ENCODE measurements at places on chromosomes 3 and 15.
A peak's percentile ranks its signal among the peaks of the same experiment; 100 is the strongest.

DNA sequence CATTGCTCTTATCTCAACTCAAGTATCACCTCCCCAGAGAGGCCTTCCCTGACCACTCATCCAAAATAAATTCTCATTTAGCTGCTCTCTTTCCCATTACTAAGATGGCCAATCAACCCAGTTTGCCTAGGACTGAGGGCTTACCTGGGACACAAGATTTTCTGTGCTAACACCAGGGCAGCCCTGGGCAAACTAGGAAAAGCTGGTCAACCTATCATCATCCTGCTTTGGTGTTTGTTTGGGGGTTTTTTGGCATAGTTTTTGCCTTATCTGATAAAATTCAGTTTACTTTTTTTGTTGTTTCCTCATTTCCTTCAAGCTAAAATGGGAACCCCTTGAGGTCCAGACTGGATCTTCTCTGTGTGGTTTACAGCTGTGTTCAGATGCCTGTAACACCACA is 131.4 kb upstream of the NR2F2 start:
- H3K27ac ChIP-seq: no peak overlapping the region
- peaks cover 6% of the 10 kb centered on the region for H3K27me3 ChIP-seq
- no peaks in the 10 kb centered on the region for H3K36me3 ChIP-seq
- no peak for DNase-seq
- H3K4me3 ChIP-seq: no peak overlapping the region

GRCh38 chr3:33237439-33237838 is 18.8 kb upstream of the SUSD5 start:
- H3K27ac ChIP-seq: no peak overlapping the region
- H3K27me3 ChIP-seq: peaks cover 16% of the 10 kb centered on the region
- H3K4me1 ChIP-seq: no peaks in the 10 kb centered on the region
- no peaks in the 10 kb centered on the region for H3K36me3 ChIP-seq

- H3K4me1 ChIP-seq: peaks cover 10% of the 10 kb centered on the region
- peak; percentile 74 for DNase-seq
- peak overlapping the region; percentile 20 for H3K4me3 ChIP-seq
- H3K36me3 ChIP-seq: no peaks in the 10 kb centered on the region
Observed at GRCh38 chr3:194255252-194256039, 95.7 kb downstream of the CPN2 start.

GRCh38 chr3:167882057-167882667 is 146.6 kb downstream of the SERPINI1 start:
- H3K36me3 ChIP-seq: no peaks in the 10 kb centered on the region
- H3K27me3 ChIP-seq: peaks cover 11% of the 10 kb centered on the region
- DNase-seq: no peak

DNA sequence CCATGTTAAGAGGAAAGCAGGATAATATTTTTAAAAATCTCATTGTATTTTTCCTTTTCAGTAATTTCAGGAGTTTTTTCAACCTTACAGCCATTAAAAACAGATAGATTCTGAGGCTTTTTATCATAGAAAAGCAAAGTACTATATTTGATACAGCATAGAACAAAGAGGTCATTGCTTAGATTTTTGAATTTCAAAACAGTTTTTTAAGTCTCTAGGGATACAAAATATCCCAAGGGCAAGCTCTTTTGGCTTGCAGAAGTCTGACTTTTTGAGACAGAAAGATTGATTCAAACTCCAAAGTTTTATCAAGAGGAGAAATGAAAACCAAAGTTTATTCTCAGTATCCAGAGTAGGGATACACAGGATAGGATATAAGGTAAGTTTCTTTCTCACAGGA is 49.3 kb upstream of the LEKR1 start:
- H3K27ac ChIP-seq: no peak overlapping the region
- peaks cover 6% of the 10 kb centered on the region for H3K27me3 ChIP-seq
- H3K4me1 ChIP-seq: no peaks in the 10 kb centered on the region
- no peaks in the 10 kb centered on the region for H3K36me3 ChIP-seq
- H3K4me3 ChIP-seq: no peak overlapping the region

DNA sequence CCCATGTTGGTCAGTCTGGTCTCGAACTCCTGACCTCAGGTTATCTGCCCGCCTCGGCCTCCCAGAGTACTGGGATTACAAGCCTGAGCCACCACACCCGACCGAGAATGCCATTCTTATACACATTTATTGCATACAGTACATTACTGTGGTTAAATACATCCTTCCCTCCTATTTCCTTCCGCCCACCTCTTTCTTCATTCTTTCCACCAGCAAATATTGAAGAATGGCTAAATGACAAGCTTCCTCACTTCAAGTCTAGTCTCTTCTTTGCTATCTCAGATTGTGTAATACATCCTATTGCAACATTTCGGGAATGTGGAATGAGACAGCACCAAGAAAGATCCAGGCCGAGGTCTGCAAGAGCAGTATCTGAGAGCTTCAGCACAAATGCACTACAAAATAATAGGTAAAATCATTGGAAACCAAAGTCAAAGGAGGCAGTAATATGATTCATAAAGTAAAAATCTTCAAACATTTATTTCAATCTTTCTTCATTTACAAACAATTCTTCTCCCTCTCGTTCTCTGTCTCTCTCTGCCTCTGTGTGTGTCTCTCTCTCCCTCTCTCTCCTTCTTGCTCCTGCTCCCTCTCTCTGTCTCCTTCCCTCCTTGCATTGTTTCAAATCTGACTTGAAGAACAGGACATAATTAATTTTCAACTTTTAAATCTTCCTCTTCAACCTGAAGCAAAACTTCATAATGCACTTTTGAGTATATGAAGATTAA is 94.7 kb upstream of the TGFBR2 start:
- peak; percentile 33 for DNase-seq
- no peak overlapping the region for H3K27ac ChIP-seq
- peaks cover 11% of the 10 kb centered on the region for H3K4me1 ChIP-seq
- H3K36me3 ChIP-seq: no peaks in the 10 kb centered on the region
- H3K27me3 ChIP-seq: no peaks in the 10 kb centered on the region
- no peak overlapping the region for H3K4me3 ChIP-seq

DNA sequence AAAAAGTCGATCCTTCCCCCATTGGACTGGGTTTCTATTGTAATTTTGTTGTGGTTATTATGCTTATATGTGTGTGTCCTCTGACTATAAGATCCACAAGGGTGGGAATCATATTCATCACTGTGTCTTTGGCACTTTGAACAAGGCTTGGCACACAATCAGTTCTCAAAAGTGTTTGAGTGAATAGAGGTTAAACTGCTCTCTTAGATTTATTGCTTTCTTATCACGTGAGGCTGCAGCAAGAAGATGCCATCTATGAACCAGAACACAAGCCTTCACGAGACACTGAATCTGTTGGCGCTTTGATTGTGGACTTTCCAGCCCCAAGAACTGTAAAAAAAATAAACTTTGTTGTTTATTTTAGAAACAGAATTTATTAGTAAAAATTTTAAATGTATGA is 295.0 kb upstream of the MDFIC2 start:
- no peak overlapping the region for H3K4me3 ChIP-seq
- H3K27me3 ChIP-seq: peaks cover 5% of the 10 kb centered on the region
- peaks cover 8% of the 10 kb centered on the region for H3K4me1 ChIP-seq
- no peak for DNase-seq
- H3K36me3 ChIP-seq: no peaks in the 10 kb centered on the region
- H3K27ac ChIP-seq: no peak overlapping the region

GRCh38 chr15:65993236-65993635 is 123.9 kb downstream of the RAB11A start:
- no peaks in the 10 kb centered on the region for H3K36me3 ChIP-seq
- no peak for DNase-seq
- H3K27ac ChIP-seq: no peak overlapping the region
- H3K4me1 ChIP-seq: no peaks in the 10 kb centered on the region
- peaks cover 28% of the 10 kb centered on the region for H3K27me3 ChIP-seq

DNA sequence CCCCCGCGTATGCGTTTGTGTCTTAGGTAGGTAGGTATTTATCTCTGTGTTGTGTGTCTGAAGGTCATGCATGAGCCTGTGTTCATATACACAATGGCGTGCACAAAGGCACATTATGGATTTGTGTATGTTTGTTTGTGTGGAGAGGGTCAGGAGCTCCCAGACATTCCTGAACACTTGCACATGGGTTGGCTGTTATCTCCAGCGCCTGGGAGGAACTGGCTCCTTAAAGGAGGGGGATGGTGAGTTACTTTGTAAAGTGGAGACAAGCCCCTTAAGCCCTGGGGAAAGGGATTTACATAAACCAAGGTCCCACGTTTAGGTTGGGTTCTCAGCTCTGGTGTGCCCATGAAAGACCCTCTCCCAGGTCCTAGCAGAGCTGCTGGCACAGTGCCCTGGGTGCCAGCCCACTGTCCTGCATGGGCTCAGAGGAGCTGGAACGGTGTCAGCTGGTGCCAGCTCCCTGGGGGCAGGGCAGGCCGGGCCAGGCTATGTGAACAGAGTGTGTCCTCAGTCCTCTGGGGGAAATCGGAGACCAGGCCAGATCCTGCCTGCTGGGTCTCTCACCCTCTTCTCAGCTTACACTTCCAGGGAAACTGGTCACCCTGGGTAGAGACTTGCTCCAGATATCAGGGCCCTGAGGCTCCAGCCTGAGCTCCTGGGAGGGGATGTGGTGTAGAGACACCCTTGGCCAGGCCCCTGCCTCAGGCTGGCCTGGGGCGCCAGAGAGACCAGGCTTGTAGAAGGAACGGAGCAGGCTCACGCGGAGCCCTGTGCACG is 25.1 kb downstream of the SNX33 start:
- H3K27me3 ChIP-seq: no peaks in the 10 kb centered on the region
- no peak for DNase-seq
- H3K4me1 ChIP-seq: peaks cover 4% of the 10 kb centered on the region
- no peak overlapping the region for H3K27ac ChIP-seq
- H3K36me3 ChIP-seq: no peaks in the 10 kb centered on the region

DNA sequence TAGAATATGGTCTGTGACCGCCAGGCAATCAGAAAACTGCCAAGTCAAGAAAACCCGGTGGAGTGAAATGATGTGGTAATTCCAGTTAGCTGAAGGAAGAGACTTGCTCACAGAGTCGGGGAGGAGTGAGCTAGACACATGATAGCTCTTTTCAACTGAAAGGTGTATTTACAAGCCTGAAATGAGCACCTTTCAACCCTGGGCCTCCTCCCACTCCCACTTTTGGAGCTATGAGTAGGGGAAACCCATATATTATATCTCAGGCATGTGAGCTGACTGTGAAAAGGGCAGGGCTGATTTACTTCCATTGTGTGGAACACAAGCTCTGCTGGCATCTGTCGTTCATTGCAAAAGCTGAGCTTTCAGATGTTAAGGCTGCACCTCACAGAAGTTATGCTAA is 960.2 kb downstream of the TUSC7 start:
- no peak overlapping the region for H3K4me3 ChIP-seq
- no peaks in the 10 kb centered on the region for H3K4me1 ChIP-seq

GRCh38 chr3:118495206-118495605 is 539.4 kb downstream of the IGSF11 start:
- no peak overlapping the region for H3K4me3 ChIP-seq
- no peaks in the 10 kb centered on the region for H3K36me3 ChIP-seq
- no peaks in the 10 kb centered on the region for H3K4me1 ChIP-seq

DNA sequence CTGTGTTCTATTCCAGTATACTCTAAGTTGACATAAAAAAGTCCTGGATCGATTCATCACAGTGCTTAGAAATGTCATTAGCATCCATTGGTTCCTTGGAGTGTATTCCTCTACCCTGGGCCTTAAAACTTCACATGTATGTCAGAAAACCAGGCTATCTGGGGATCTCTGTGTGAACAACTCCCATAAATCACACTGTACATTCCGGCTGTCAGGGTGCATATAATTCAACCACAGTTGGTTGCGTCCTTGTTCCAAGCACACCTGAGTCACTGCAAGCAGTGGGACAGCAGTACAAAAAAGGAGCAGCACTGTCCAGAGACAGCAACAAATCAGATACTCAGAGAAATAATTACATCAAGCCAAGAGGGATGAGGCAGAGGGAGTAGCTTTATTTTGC is 52.4 kb downstream of the PDZRN3 start:
- no peak for DNase-seq
- H3K4me1 ChIP-seq: no peaks in the 10 kb centered on the region
- H3K27ac ChIP-seq: no peak overlapping the region
- H3K27me3 ChIP-seq: peaks cover 29% of the 10 kb centered on the region

DNA sequence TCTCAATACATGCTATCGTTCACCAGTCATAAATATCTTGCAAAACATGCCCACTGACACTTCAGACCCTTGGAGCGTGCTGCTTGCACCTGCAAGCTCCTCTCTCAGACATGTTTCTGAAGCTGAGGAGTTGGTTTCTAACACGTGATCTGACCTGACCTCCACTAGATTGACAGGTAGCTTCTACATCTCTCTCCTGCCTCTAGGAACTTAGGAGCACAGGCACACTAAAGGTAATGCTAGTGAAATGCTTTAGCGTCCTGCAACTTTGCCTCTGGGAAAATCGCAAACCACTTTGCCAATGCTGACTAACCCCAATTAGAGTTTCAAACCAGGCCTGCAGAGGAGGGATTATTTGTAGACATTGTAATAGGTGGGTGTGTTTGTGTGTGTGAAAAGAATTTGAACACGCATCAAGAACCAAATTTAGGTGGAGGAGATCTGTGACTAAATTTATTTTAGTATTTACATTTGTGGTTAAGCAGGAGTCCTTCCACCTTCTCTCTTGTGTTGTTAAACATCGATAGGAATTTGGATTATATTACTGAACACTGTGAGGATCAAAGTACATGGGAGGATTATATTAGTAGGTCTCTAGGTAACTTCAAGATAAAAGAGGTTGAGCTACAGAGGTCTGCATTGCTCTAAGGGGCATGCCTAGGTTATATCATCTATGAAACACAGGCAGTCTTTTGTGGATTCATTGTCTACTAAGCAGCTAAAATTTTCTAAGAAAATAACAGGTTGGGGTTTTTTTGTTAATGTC is 86.7 kb upstream of the ZBED2 start:
- H3K27ac ChIP-seq: no peak overlapping the region
- DNase-seq: no peak
- H3K4me1 ChIP-seq: peaks cover 61% of the 10 kb centered on the region
- peaks cover 2% of the 10 kb centered on the region for H3K36me3 ChIP-seq

DNA sequence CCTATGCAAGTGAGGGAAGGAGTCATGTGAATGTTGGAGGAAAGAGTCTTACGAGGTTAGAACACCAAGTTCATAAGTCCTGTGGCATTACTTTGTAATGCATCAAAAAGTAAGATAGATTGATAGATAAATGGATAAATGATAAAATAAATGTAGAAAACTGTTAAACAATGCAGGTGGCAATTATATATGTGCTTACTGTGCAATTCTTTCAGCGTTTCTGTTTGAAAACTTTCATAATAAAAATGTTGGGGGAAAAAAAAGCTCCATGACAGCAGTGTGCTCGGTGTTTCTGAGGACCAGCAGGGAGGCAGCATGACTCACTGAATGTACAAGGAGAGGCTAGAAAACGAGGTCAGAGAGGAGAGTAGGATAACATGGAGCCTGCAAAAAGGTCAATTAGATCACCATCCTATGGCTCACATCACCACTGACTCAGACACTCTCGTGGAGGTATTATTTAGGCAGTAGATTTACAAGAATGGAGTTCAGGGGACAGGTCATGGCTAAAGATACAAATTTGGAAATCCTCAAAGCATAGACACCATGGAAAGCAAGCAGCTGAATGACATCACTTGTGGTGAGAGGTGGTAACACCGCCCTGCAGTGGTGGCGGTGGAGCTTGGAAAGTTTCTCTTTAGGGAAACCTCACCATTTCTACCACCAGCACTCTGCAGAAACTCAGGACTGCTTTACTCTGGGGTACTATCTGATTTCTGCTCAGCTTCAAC is 219.8 kb downstream of the CTNNB1 start:
- no peaks in the 10 kb centered on the region for H3K27me3 ChIP-seq
- DNase-seq: peak; percentile 52
- no peak overlapping the region for H3K4me3 ChIP-seq
- no peaks in the 10 kb centered on the region for H3K36me3 ChIP-seq

- no peaks in the 10 kb centered on the region for H3K27me3 ChIP-seq
- H3K4me1 ChIP-seq: peaks cover 6% of the 10 kb centered on the region
- H3K36me3 ChIP-seq: no peaks in the 10 kb centered on the region
- DNase-seq: no peak
- no peak overlapping the region for H3K27ac ChIP-seq
Observed at GRCh38 chr3:142648950-142649349, 52.8 kb downstream of the PLS1 start.

GRCh38 chr15:87609474-87609873 is 647.1 kb downstream of the NTRK3 start:
- H3K27ac ChIP-seq: no peak overlapping the region
- H3K4me1 ChIP-seq: no peaks in the 10 kb centered on the region
- no peak for DNase-seq
- H3K36me3 ChIP-seq: no peaks in the 10 kb centered on the region
